ENCODE measurements at places on chromosomes 3 and 15.

GRCh38 chr3:46564190-46565021 is 1.7 kb downstream of the LRRC2 start:
- peak; percentile 34 for DNase-seq

DNA sequence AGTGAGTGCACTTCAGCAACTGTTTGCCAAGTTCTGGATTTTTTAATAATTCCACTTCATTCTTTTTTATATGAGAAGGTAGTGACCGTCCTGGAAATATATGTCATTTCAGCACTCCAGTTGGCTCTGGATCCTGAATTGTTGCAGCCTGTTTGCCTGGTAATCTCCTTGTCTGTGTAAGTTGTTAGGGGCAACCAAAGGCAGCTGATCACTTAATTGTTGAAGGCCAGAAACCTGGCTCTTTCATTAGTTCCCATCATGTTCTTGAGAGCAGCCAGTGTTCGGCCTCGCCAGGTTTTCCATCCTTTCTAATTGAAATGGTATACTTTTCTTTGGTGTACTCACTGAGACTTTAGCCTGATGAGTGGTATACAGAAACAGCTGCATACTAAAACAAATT is 168.6 kb downstream of the SOX2 start:
- no peak for DNase-seq

GRCh38 chr3:183487896-183488295 is 59.5 kb upstream of the MCF2L2 start:
- DNase-seq: no peak

- DNase-seq: peak; percentile 31
These were observed 4.7 kb upstream of the FEM1B start for GRCh38 chr15:68272721-68273271.

GRCh38 chr15:75359537-75360250 is 8.7 kb downstream of the MAN2C1 start:
- DNase-seq: no peak

DNA sequence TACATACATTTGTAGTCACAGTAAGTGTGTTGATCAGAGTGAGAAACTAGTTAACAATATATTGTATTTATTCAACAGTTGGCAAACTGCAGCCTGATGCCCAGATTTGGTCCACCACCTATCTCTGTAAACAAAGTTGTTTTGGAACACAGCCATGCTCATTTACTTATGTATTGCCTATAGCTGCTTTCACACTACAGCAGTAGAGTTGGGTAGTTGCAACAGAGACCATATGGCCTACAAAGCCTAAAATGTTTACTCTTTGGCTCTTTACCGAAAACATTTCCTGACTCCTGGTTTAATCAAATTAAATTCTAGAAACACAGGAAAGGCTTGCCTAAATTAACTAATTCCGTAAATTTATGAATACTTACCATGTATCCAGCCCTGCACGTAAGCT is 39.4 kb downstream of the CMC1 start:
- no peak for DNase-seq

DNA sequence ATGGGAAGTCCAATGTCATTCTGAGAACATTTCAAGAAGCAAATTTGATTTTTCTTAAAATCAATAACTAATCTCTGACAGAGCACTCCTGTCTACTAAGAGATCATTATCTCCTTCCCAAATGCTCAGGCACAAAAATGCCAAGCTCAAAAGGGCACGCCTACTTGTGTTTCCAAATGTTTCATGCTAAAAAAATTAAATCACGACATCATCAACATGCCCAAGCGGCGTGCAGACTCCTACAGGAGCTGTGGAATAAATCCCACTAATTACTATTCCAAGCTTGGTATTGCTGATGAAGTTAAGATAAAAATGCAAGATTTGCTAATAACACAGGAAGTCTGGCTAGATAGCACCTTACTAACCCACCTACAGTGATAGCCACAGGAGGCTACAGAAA is 140.8 kb downstream of the OSBPL10 start:
- DNase-seq: no peak

DNA sequence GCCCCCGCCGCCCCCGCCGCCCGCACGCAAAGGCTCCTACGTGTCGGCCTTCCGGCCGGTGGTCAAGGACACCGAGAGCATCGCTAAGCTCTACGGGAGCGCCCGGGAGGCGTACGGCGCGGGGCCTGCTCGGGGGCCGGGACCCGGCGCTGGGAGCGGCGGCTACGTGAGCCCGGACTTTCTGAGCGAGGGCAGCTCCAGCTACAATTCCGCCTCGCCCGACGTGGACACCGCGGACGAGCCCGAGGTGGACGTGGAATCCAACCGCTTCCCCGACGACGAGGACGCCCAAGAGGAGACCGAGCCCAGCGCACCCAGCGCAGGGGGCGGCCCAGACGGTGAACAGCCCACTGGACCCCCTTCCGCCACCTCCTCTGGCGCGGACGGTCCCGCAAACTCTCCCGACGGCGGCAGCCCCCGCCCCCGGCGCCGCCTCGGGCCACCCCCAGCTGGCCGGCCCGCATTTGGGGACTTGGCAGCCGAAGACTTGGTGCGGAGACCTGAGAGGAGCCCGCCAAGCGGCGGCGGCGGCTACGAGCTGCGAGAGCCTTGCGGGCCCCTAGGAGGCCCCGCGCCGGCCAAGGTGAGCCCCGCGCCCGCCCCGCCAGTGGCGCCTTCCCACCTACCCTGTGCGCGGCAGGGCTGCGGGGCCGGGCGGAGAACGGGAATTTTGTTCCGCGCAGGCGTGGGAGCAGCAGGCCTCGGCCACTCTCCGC is 2.4 kb downstream of the SKOR1 start:
- no peak for DNase-seq

DNA sequence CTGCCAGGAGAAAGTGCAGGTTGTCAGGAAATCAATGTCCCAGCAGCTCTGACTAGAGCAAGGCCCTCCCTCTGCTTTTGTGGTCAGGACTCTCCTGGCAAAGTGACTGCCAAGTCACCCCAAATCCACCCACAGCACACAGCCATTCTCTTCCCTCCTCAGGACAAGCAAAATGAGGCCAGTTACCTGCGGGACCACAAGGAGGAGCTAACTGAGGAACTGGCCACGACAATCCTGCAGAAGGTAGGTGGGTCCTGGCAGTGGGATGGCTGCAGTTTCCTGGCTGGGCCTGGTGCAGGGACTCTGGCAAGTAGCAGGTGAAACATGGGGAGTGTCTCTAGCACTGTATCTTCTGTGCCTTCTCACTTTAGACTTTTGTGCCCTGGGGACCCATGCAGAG is 142.5 kb upstream of the EIF1B start:
- no peak for DNase-seq

GRCh38 chr3:46113608-46114007 is 86.3 kb upstream of the XCR1 start:
- no peak for DNase-seq

- no peak for DNase-seq
These were observed 10.3 kb downstream of the EID1 start for GRCh38 chr15:48888191-48888590.

DNA sequence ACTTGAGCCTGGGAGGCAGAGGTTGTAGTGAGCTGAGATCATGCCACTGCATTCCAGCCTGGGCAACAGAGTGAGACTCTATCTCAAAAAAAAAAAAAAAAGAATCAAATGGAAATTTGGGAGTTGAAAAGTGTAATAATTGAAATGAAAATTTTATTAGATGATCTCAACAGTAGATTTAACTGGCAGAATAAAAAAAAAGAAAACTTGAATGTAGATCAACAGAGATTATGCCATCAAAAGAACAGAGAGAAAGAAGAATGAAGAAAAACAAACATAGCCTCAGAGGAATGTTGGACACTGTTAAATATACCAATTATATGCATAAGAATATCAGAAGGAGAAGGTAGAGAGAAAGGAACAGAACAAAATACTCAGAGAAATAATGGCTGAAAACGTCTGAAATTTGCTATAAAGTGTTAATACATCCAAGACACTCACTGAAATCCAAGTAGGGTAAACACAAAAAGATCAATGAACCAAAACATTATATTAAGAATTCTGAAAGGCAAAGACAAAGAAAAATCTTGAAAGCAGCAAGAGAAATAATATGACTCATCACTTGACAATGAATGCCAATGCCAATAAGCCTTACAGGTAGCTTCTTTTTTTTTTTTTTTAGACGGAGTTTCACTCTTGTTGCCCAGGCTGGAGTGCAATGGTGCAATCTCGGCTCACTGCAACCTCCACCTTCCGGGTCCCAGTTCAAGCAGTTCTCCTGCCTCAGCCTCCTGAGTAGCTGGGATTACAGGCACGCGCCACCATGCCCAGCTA is 14.6 kb upstream of the ELP6 start:
- DNase-seq: no peak

- peak; percentile 59 for DNase-seq
These were observed 610 bp downstream of the EPHB3 start for GRCh38 chr3:184561913-184562877.

DNA sequence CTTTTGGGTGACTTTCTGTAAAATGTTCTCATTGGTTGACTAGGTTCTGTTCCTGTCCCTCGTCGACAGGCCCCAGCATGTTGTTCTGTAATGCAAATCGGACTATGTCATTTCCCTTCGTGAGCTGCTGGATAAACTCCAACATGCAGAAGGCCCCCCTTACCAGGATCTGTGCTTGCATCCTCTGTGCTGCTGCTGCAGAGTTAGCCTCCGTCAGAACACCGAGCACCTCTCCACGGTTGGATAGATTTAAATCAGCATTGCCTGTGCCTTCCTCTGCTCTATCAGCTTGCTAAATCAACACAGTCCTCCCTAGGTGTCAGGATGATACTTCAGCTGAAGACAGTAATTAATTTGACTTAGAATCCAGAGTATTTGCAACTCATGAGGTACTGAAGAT is 12.7 kb upstream of the MINDY4B start:
- DNase-seq: no peak

- no peak for DNase-seq
These were observed 22.7 kb upstream of the DOCK3 start for GRCh38 chr3:50651920-50652529.

GRCh38 chr3:170765419-170766078 is 104.4 kb downstream of the RPL22L1 start:
- peak; percentile 25 for DNase-seq

DNA sequence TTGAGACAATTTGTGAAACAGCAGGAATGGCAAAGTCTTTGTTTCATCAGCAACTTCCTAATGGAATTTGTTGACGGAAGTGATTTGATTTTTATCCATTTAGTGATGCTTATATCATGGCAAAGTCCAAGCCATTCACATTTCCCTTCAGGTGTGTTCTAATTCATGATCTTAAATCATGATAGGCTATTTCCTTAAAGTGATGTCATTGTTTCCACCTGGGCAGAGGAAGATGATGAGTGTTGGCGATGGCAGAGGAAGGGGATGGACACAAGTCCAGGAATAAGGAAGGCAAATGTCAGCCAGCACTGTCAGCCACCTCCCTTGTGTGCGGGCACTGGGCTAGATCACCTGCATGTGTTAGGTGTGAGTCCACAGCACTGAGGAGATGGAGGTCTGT is 49.9 kb downstream of the EEFSEC start:
- no peak for DNase-seq

GRCh38 chr3:170414202-170414663 is 4.4 kb upstream of the CLDN11 start:
- DNase-seq: peak; percentile 82

GRCh38 chr3:61668317-61668864 is 107.0 kb downstream of the PTPRG start:
- no peak for DNase-seq

- no peak for DNase-seq
These were observed 257.3 kb upstream of the IGF1R start for GRCh38 chr15:98390946-98391530.

GRCh38 chr3:111269777-111270176 is 198.2 kb downstream of the NECTIN3 start:
- DNase-seq: no peak

DNA sequence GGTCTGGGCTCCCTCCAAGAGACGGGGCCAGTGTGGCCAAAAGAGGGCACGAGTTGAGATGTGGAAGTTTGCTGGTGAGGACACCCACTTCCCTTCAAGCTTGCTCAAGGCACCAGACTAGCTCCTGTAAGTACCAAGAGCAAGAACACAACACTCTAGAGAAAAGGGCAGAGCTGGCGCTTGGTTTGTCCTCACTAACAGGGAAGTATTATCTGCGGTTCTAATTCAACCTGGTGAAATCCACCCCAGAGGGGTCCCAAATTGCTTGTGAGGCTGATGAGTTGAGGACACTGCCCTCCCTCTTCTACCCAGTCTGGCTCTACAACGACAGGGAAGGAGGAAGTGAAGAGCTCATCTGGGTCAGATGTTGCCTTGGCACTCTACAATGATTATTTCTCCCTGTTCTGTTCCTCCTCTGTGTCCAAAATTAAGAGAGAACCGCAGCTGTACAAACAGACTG is 16.9 kb upstream of the FSIP1 start:
- DNase-seq: no peak

- DNase-seq: no peak
These were observed 83.0 kb upstream of the KCNAB1 start for GRCh38 chr3:156037356-156037755.

DNA sequence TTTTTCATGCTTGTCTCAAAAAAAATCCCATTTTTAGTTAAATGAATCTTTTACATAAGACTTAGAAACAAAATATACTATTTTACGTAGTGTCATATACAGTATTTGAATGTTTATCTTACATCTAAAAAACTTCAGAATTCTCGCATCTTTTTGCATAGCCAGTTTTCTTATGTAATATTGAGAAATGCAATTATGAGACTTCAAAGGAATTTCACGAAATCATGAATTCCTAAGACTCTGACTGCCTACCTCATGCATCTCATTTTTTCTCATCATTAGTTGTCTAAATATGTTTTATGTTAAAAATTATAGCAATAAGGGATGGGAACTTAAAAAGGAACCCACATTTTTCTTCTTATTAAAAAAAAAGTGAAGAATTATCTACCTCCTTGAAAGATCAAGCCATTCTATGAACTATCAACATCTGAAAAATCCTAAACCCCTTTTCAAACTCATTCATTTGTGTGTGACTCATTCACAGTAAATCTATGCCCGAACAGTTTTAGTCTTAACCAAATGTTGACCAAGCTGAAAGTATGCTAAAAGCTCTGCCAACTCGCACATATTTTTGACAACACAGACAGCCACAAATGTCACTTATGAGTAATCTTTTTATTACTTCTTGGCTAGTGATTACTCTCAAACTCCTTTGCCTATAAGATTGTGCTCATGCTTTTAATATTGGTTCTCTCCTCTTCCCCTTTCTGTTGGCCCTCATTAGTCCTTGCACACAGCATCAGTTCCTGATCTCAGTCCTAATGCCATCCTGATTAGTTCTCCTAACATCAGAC is 115.9 kb downstream of the DCLK3 start:
- peak; percentile 64 for DNase-seq

DNA sequence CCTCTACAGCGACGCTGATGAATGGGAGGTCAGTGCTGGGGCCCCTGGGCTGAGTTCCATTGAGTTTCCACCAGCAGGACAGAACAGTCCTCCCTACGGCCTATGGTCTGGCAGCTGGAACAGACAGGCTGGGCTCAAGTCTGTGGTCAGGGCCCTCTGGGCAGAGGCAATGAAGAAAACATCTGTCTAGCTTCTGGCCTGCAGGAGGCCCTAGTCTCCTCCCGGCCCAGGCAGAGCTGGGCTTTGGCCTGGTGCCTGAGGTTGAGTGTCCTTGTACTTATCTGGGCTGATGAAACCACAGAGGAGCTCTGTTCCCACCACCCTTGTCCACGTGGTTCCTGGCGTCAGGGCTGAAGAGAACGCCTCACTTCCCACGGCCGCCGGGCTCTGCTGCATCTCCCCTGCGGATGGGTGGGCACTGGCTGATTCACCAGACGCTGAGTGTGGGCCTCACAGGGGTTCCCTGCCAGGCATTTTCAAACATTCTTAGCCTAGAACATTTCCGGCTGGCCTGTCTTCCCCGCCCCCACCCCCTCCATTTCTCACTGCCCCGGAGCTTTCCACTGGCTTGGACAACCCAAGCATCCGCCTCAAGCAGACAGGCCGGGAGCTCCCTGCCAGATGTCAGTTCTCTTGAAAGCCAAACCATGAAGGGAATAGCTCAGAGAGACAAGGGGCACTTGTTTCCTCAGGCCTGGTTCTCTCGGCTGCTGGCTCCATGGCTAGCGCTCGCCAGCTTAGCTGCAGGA is 20.3 kb downstream of the PPCDC start:
- DNase-seq: peak; percentile 96

Measured in GM03348 (cell line).